Stimulated activated naive CD8-positive, alpha-beta T cell treated with anti-CD3 and anti-CD28 coated beads, Interleukin-15, amount 100 ng/mL, for 72 hours (primary cell): ENCODE measurements at places on chromosomes 16 and 17.

GRCh38 chr16:89242795-89243200 lies 25.3 kb downstream of the ZNF778 start:
- no peak for DNase-seq

DNA sequence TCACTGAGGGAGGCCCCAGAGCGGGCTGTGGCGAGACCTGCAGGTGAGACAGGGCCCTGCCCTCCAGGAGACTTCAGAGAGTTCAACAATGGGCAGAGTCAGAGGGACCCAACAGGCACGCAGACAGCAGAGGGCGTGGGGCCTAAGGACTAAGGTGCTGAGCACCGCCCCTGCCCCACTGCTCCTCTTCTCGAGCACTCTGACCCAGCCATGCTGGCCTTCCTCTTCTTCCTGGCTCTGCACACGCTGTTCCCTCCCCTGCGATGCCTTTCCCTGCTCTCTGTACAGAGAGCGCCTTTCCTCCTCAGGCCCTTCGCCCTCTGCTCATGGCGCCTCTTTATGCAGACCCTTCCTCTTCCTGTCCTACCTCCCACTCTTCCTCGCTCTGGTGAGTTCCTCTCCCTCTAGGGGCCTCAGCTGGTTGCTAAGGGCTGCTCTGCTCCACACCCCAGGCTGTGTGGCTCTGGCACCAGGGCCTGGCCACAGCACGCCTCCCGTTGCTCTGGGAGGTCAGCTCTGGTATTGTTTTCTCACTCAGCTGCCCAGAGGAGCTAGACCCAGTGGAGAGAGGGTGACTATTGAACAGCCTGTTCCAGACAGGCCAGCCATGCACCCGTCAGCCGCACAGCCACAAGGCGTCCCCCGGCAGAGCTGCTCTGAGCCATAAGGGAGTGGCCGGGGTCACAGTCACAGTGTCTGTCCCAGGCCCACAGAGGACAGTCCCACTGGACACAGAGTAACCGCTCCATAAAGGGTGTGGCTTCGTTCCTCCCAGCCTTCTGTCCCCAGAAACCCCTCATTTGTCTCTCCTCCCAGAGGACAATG lies 13.6 kb upstream of the RASD1 start:
- no peak for DNase-seq

GRCh38 chr17:57115916-57116315 lies 30.9 kb downstream of the AKAP1 start:
- DNase-seq, result no peak

DNA sequence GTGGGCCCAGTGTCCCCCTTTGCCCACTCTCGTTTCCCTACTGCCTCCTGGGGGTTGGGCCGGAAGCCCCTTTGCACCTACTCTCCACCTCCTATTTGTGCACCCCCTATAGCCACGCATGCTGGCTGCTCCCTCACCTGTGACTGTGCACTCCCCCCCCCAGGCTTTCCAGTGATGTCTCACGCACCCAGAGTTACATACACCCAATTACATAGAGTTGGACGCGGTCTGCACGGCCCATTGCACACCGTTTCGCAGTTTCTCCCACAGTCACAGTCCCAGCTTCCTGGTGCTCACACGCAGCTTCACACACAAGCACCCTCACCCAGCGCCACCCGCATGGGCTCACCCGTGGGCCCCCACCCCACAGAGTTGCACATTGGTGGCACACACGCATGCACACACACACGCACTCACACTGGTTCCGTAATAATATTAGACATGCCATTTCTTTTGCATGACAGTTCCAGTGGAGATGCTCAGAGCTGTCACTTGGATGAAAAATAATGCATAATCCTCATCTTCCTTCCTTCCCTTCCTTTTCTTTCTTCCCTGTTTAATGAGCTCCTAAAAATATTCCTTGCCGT lies 21.5 kb upstream of the C1QL1 start:
- no peak for DNase-seq

DNA sequence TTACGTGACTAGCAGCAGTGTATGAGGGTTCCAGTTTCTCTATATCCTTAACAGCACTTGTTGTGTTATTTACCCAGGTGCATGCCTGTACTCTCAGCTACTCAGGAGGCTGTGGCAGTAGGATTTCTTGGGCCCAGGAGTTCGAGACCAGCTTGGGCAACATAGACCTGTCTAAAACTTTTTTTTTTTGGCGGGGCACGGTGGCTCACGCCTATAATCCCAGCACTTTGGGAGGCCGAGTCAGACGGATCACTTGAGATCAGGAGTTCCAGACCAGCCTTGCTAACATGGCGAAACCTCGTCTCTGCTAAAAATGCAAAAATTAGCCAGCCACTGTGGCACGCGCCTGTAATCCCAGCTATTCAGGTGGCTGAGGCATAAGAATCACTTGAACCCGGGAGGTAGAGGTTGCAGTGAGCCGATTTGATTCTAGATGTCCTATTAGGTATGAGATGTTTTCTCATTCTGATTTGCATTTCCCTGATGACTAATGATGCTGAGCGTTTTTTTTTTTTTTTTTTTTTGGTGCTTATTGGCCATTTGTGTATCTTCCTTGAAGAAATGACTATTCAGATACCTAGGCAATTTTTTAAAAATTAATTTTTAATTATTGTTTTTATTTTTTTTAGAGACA lies 13.4 kb downstream of the CASC3 start:
- DNase-seq, result no peak

GRCh38 chr16:55476625-55477533 lies 2.1 kb upstream of the MMP2 start:
- no peak for DNase-seq

- DNase-seq, result no peak
These were observed 81.5 kb upstream of the DHX40 start for GRCh38 chr17:59483860-59484259.

DNA sequence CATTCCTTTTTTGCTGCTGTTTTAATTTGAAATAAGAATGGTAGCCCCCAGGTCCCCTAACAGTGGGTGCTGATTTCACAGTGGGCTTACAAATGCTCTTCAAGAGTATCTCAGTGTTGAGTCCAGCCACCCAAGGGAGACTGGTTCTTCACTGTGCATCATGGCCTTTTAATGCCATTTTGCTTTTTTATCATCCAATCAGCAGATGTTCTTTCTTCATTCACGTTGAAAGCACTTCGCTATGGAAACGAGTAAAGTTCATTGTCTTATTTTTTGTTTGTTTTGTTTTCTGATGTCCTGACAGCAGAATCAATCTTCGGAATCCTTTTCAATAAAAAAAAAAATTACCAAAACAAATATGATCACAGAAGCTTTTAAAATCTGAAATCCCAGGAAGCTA lies 429.0 kb downstream of the MAF start:
- DNase-seq, result no peak

DNA sequence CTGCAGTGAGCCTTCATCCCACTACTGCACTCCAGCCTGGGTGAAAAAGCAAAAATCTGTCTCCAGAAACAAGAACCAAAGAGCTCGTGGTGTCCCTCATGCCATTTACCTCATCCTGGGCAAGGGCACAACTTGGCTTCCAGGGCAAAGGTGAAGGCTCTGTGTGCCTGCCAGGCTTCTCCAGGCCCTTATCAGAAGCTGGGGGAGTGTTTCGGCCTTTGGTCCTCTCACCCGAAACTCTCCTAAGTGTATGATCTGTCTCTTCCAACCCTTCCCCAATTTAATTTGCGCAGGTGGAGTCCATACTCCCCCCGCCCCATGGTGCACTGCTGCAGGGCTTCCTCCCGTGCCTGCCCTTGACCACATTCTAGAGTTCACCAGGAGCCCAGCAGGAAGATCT lies 1.1 kb downstream of the CES2 start:
- no peak for DNase-seq

- no peak for DNase-seq
These were observed 139.1 kb upstream of the GSE1 start for GRCh38 chr16:85473909-85474620.

GRCh38 chr17:35923609-35924114 lies 6.9 kb downstream of the RDM1 start:
- DNase-seq, result no peak

DNA sequence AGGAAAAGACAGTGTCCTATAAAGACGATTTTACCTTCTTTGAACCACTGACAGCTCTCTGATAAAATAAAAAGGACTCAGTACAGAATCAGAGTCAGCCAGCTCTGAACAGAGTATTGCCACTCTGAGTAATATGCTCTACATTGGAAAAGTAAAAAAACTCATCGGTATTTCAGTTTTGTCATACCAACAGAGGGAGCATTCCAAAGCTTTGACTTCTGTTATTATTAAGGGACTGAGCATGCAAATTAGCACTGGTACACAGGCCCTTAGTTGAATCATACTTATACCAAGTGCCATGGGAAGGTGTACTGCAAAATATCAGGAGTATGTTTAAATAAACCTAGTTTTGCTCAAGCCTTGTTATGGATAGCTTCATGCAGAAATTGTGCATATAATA lies 509.0 kb upstream of the KIF2B start:
- no peak for DNase-seq

GRCh38 chr16:1331712-1332617 lies 1.5 kb upstream of the BAIAP3 start:
- DNase-seq, result peak; percentile 60

- no peak for DNase-seq
These were observed 88.1 kb upstream of the ASIC2 start for GRCh38 chr17:33381201-33381600.

DNA sequence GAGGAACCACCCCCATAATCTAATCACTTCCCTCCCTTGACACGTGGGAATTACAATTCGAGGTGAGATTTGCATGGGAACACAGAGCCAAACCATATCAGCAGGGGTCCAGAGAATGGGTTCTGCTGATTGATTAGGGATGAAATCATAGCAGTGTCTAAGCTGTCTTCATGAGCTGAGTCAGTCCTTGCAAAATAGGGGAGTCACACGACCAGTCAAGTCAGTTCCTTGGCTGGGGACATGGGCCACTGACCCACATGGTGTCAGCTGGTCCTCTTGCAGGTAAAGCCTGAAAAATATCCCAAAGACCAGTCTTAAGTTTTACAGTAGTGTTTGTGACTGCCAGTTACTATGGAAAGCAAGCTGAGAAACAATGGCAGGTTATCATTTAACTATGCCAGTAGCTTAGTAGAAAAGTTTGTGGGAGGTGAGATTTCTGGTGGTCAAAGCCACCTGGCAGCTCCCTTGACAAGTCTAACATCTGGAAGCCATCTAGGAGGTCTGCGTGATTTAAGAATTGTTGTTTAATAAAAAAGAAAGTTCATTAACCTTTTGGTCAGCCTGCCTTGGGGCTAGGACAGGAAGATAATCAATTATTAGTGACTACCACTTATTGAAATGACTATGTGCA lies 15.7 kb upstream of the ATF7IP2 start:
- DNase-seq, result no peak

- DNase-seq, result no peak
These were observed 4.4 kb downstream of the SETD6 start for GRCh38 chr16:58519707-58520106.

DNA sequence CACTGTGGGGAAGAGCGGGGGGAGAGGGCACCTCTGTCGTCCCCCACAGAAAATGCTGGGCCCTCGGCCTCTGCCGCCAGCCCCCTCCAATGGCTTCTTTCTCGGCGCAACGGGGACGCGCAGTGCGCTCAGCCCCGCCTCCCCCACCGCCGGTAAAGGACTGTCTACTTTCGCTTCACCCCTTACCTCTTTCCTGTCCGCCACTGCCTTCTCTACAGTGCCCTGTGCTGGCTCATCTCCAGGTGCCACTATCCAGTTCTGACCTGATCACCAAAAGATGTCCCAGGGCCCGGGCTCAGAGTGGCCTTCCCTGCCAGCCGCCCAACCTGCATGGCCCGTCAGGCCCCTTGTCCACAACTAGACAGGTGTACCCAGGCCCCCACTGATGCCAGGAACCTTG lies 7.3 kb downstream of the ENDOV start:
- DNase-seq, result no peak

DNA sequence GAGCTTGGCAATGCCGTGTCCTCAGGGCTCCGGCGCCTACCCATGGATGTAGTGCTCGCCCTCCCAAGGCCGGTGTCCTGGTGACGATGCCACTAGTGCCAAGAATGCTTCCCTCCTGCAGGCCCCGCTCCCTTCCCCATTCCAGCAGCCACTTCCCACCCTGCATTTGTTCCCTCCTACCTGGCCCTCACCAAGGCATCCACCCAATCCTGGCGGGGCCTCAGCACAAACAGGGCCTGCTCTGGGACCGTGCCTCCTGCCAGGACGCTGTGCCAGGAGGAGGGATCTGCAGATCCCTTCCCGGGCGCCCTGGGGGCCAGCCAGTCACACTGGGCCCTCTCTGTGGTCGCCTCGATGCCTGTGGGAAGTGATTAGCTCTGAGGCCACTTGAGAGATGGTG lies 25.1 kb downstream of the ABR start:
- DNase-seq, result no peak

GRCh38 chr16:7545251-7545650 lies 212.6 kb downstream of the RBFOX1 start:
- DNase-seq, result no peak

DNA sequence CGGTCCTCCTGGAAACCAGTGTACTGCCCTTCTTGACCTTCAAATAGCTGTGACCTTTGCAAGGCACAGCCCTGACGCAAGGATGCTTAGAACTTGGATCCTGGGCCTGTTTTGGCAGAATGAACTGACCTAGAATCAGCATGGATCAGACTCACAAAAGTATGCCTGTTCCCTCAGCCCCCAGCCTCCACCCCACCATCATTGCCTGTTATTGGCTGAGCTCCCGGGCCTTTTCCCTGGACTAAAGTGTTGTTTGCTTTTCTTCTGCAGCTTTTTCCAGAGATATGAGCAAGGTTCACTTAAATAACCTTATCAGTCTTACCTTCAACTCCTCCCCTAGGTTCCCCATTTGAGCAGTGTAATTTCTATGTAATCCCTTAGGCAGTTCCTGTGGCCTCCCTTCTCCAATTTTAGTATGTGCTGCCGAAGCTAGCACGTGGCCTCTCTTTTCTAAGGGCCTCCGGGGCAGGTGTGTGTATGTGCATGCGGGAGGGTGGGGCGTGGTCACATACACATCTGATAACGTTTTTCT lies 347.4 kb downstream of the MAF start:
- DNase-seq, result no peak

DNA sequence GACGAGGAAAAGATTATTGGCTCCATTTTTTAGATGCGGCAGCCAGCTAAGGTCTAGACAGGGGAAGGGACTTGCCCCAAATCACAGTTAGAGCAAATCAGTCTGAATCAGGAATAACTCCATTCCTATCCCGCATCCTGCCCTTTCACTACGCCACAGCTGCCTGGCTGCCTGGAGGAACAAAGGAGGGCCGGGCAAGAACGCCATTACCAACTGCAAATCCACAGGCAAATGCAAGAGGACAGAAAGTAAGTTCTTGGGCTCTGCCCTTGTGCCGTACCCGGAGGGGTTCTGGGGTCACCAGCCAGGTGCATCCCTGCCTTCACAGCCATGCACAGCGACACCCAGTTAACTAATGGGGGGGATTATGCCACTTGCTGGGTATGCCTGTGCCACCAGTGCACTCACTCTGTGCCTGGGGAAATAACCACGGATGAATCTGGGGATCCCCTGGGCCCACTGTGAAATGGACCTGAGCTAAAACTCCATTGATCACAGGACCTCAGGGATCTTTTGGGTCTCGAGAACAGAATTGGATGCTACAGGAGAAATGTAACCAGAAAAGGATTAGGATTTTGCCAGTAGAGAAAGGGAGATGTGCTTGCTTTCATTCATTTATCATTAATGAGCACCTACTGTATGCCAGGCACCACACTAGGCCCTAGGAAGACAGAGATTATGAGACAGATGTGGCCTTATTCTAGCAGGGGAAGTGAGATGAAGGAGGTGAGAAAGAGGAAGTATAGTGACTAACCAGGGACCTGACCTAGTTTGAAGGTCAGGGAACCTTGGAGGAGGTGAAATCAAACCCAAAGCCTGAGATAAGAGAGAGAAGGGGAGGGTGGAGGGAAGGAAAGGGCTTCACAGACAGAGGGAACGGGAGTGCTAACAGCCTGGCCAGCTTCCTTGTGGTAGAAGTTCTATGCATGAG lies 17.7 kb downstream of the BCL7C start:
- no peak for DNase-seq

GRCh38 chr17:48391444-48391843 lies 38.6 kb downstream of the SKAP1 start:
- no peak for DNase-seq
